ENCODE measurements at places on chromosomes 5 and 9. TPM values are rescaled to one million over a fixed set of nuclear protein-coding genes. Genes with fewer than 3 reads are reported as not detected.

The ZBTB43 gene
- 40.8 TPM for total RNA-seq

The ADAMTS16 gene
- 0.75 TPM for total RNA-seq

The HARS2 gene
- 30.9 TPM for total RNA-seq

The PAEP gene
- total RNA-seq, result not detected

The PCDHA9 gene
- 0.03 TPM for total RNA-seq

The DIRAS2 gene
- 0.10 TPM for total RNA-seq

The SPATA31D4 gene
- total RNA-seq, result not detected

The IL33 gene
- not detected for total RNA-seq

The CCDC192 gene
- not detected for total RNA-seq

The LRRC70 gene
- 0.19 TPM for total RNA-seq

The WNT8A gene
- total RNA-seq, result not detected

The TXNDC8 gene
- total RNA-seq, result not detected

The ALDOB gene
- total RNA-seq, result not detected

The OTULINL gene
- total RNA-seq, result 0.16 TPM

The PHF24 gene
- total RNA-seq, result not detected

The RNF208 gene
- 0.21 TPM for total RNA-seq

The DNAH5 gene
- 0.57 TPM for total RNA-seq

The CCDC180 gene
- not detected for total RNA-seq

The GTF3C5 gene
- 50.6 TPM for total RNA-seq

The SPINK4 gene
- not detected for total RNA-seq

The PLPPR1 gene
- total RNA-seq, result 0.31 TPM

The SEMA6A gene
- 0.27 TPM for total RNA-seq

The ASPN gene
- total RNA-seq, result 0.19 TPM

The BTNL8 gene
- total RNA-seq, result not detected

The SPATA31A3 gene
- not detected for total RNA-seq

The RANBP3L gene
- total RNA-seq, result 9.4 TPM

The SCGB3A2 gene
- not detected for total RNA-seq

The PIP5K1B gene
- 0.21 TPM for total RNA-seq

The HMCN2 gene
- 0.21 TPM for total RNA-seq

The OCLN gene
- 0.10 TPM for total RNA-seq

The F12 gene
- total RNA-seq, result 0.94 TPM

The SPATA31E1 gene
- not detected for total RNA-seq

The DYNC2I2 gene
- 116 TPM for total RNA-seq

The EIF4E1B gene
- total RNA-seq, result not detected

The IFNB1 gene
- total RNA-seq, result not detected

The ISL1 gene
- 0.10 TPM for total RNA-seq

The NOP16 gene
- 29.7 TPM for total RNA-seq

The SHISAL2B gene
- total RNA-seq, result not detected

The ZDHHC21 gene
- 18.2 TPM for total RNA-seq

The ANKRD31 gene
- 0.03 TPM for total RNA-seq

The MTREX gene
- total RNA-seq, result 97.1 TPM
